Stimulated activated CD4-positive, alpha-beta T cell treated with anti-CD3 and anti-CD28 coated beads, Interleukin-1b, Interleukin-23, amount 100 ng/mL, for 1 hour (primary cell): ENCODE measurements at places on chromosomes 1 and 21.

DNA sequence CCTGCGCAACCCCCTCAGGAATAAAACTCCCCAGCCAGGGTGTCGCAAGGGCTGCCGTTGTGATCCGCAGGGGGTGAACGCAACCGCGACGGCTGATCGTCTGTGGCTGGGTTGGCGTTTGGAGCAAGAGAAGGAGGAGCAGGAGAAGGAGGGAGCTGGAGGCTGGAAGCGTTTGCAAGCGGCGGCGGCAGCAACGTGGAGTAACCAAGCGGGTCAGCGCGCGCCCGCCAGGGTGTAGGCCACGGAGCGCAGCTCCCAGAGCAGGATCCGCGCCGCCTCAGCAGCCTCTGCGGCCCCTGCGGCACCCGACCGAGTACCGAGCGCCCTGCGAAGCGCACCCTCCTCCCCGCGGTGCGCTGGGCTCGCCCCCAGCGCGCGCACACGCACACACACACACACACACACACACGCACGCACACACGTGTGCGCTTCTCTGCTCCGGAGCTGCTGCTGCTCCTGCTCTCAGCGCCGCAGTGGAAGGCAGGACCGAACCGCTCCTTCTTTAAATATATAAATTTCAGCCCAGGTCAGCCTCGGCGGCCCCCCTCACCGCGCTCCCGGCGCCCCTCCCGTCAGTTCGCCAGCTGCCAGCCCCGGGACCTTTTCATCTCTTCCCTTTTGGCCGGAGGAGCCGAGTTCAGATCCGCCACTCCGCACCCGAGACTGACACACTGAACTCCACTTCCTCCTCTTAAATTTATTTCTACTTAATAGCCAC, 696 bp downstream of the TGFB2 start:
- no peak for DNase-seq

GRCh38 chr21:23694390-23694789, 1912.9 kb downstream of the MRPL39 start:
- no peak for DNase-seq

GRCh38 chr1:167705250-167705649, 16.5 kb upstream of the MPZL1 start:
- no peak for DNase-seq

GRCh38 chr1:218633238-218633988, 288.3 kb downstream of the TGFB2 start:
- DNase-seq, result no peak
